Natural killer cell treated with Interleukin-12 subunit alpha and Interleukin-12 subunit beta and Interleukin-15 and Interleukin-18, amount 100 ng/mL, for 72 hours (primary cell): ENCODE measurements at places on chromosomes 4 and X. TPM values are rescaled to one million over a fixed set of nuclear protein-coding genes. Genes with fewer than 3 reads are reported as not detected.

DNA sequence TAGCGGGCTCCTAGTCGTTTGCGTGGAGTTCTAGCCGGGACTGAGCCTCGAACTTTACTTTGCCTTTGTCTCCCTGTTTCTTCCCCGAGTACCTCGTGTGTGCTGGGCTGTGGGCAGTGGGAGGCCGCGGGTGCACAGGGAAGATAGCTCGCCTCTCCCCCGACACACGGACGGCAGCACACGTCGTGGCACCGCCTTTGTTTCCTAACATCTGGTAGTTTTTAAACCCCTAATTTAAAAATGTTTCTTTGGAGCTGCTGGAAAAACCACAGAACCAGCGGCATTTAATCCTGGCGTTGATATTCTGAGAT is 866 bp downstream of the RBM46 start:
- DNase-seq, result no peak

DNA sequence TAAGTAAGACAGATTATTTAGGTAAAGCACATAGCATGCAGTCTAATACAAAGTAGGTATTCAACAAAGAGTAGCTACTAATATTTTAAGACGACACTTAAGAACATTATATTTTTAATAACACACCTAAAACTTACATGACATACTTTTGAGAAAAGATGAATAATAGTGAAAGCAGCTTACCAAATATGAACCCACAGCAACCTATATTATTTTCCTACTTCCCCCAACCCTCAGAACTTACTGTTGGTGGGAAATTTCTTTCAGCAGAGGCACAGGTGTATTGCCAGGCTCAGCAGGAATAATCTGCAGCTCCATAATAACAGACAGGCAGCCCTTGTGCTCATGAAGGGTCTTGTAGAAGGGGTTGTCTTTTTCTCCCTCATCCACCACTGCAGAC is 498.9 kb downstream of the GLUD2 start:
- no peak for DNase-seq

- DNase-seq, result no peak
Observed at GRCh38 chrX:3348191-3348590, 1.7 kb upstream of the MXRA5 start.

DNA sequence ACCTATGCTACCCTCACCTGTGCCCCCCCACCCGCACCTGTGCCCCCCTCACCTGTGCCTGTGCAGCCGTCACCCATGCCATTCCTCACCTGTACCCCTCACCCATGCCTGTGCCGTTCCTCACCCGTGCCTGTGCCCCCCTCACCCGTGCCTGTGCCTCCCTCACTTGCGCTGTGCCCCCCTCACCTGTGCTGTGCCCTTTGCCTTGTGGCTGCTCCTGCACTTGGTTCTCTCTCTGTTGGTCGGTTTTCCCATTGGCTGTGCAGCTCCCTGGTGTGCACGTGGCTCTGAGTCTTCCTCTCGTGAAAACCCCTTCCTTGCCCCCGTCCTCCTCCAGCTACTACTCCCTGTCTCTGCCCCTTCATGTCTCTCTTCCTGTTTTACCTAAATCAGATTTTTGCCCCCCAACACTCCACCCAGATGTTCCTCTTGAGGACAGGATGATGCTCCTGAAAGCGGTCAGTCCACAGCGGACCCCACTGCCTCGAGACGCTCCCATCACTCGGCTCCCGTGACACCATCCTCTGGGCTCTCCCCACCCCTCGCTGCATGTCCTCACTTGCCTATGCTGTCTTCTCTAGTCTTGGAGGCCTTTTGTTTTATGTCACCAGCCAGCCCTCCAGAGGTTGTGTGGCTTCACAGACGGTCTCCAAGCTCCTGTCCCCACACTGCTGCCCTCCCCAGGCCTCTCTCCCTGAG is 6.8 kb downstream of the MAEA start:
- DNase-seq, result no peak

GRCh38 chr4:3360777-3361176 is 68.0 kb downstream of the RGS12 start:
- no peak for DNase-seq

DNA sequence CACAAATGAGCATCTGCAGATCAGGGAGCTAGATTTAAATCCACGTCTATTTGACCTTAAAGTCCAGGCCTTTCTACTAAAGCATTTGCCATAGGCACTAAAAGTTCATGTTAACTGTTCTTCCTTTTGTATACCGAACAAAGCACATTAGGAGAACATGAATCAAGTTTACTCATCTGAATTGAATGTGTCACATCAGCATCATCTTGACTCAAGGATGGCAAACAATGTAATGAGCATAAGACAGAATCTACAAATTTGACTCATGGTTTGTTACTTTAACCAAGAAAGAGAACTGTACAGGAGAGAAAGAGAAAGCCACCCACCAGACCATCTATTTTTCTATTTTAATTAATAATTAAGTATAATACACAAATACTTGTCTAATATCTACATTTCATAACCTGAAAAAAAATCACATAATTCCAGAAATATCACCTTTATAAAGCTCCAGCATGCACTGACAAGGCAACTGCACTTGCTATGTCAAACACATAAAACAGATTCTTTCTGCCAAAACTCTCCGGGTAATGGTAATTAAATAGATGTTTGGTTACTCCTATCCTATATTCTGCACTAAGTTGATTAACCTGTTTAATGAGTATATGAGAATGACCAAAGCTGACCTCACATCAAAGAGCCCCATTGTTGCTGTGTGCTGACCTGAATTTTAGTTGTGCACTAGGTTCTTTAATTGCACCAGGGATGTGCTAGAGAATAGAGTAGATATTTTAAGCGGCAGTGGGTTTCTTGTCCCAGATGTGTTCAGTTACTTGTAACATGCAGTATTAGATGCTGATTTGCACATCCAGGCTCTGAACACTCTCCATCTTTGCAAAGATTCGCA is 42.5 kb upstream of the LEF1 start:
- no peak for DNase-seq

GRCh38 chr4:66439508-66439907 is 769.2 kb upstream of the EPHA5 start:
- DNase-seq, result no peak

DNA sequence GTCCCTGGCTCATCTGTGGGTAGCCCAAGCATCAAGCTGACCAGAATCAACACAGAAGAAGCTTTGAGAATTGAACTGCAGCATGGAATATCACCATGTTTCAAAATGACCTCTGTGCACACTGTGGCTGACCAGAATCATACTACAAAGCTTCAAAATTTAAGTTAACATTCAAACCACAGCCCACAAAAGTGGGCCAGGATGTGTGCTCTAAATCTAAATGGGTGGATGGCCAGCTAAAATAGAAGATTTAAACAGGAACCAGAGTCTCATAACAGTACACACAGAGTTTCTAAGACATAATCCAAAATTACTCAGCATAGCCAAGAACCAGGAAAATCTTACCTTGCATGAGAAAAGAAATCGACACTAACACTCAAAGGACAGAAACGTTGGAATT is 46.1 kb downstream of the KLF3 start:
- DNase-seq, result no peak

DNA sequence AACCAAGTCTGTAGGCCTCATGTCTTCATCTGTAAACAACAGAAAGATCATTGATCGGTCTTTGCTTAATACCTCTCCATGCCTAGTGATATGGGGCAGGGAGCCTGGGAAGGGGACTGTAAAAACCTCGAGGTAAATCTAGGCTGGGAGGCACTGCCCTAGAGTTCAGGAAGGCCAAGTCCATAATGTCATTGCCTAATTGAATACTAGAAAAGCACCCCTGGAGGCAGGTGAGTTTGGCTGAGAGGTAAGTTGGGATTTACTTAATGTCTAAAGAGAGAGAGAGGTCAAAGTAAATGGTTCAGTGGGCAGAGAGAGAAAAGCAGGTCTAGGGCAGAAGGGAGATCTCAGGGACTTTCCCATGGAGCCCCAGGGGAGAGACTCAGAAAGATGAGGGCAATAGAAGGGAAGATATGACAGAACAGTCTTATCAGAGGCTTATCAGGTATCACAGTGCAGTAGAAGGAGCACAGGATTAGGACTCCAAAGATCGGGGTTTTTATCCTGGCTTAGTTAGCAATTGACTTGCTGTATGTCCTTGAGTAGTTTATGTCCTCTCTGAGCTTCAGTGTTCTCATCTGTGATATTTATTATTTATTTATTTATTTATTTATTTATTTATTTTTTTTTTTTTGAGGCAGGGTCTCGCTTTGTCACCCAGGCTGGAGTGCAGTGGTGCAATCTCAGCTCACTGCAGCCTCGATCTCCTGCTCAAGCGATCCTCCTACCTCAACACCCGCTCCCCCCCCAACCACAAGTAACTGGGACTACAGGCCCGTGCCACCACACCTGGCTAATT is 85.2 kb downstream of the SLC16A2 start:
- DNase-seq, result no peak

DNA sequence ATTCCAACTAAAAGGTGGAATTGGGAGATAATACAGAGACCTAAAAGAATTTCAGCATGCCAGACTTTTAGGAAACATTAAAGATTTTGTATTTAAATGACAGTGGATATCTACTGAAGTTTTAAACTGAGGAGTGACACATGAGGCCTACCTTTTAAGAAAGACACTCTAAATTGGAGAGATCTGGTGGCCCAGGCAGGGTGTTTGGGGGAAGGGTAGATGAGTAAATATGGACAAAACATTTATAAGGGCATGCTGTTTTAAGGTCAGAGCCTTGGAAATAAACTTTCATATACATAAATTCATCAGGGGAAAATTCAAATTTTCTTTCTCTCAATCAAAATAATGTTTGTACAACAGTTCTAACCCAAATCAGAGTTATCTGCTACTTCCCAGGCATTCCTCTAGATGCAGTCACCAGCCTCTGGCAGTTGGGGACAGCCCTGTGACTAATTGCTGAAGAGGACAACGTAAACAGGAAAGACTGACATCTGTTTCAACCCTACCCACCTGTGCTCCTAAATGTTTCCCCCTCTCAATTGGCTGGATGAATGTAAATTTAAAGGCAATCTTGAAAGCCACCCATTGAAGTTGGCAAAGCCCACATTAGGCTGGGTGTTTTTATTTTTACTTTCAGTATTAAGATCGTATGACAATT is 1646.9 kb upstream of the ADGRL3 start:
- DNase-seq, result no peak

GRCh38 chr4:22997358-22998224 is 304.9 kb downstream of the GBA3 start:
- DNase-seq, result no peak

DNA sequence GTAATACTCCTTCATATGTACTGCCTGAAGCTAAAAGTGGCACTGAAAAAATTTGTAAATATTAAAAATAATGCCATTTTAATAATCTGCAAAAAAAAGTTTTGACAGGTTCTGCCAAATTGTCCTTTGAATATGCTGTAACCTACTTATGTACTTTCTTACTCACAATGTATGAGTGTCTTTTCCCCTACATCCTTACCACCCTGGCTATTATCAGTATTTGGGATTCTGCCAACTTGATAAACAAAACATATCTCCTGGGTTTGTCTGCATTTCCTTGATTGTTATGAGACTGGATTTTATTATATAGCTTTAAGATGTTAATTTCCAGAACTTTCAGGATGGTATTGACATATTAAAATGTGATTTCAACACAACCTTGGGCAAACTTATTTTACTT is 187.9 kb downstream of the CHM start:
- DNase-seq, result no peak

- no peak for DNase-seq
Observed at GRCh38 chrX:10165580-10166247, 8.9 kb downstream of the CLCN4 start.

DNA sequence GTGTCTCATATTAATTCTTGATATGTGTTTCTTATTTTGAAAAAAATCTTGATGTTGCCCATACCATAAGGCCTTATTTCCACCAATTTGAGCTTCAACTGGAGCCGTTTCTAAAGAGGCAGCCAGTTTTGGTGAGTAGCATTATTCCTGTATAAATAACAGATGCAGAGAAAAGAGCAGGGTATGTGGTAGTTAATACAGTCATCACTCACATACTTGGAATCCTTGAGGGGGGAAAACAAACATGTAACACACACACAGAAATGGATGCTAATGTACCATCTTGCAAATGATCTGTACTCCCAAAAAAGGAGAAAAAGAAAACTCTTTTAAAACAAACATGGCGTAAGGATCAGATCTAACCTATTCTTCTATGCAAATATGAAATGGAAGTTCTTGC is 389.7 kb downstream of the GPM6A start:
- no peak for DNase-seq

DNA sequence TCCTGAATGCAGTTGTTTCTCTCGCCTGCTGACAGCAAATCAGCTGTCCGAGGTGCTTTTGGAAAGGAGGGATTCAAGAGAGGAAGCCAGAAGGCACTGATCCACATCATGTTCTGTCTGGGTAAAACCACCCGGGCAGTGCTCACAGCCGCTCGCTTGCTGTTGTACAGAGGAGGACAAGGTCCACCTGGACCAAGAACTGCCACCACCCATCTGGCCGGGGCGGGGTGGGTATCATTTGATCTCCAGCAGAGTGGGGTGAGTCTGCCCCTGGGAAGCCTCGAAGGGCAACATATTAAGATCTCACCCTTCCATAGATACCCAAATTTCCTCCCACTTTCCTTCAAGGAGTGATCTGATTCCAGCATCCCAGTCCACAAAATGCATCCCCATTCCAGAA is 113.1 kb downstream of the DCTD start:
- DNase-seq, result no peak

DNA sequence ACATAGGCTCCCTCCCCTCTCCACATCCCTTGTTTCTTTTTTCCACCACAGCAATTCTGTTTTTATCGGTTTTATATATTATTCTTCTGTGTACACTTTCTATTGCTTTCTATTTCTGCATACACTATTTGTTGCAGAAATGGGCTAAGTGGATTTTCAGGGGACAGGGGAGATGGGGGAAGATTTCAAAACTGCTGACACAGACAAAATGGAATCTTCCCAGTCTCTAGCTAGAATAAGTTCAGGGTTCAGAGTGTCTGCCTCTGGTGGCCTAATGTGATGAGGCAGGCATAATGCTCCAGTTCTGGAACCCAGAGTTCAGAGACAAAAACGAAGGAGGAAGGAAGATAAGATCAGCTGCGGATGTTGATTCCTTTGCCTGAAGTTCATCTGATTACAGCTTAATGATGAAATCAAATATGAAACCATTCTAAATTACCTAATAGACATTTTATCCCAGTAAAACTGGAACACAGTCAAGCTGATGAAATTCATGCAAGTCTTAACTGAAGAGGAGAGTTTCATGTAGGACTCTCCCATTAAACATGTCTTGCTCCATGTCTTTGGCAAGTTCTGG is 447.1 kb downstream of the AFF2 start:
- DNase-seq, result no peak

- no peak for DNase-seq
Observed at GRCh38 chr4:157075401-157075800, 549 bp upstream of the GLRB start.

- no peak for DNase-seq
Observed at GRCh38 chr4:73028621-73029020, 40.9 kb downstream of the COX18 start.

GRCh38 chrX:2708021-2708420 is 16.9 kb downstream of the CD99 start:
- no peak for DNase-seq

Gene ZNF732
- not detected for total RNA-seq

Gene NOX1
- not detected for total RNA-seq

Gene TEX13D
- not detected for total RNA-seq

Gene ERVMER34-1
- total RNA-seq, result not detected

Gene GSX2
- total RNA-seq, result not detected

Gene CT45A2
- not detected for total RNA-seq

Gene TLR3
- total RNA-seq, result 1.8 TPM
